ENCODE measurements at places on chromosomes 1 and 21.

DNA sequence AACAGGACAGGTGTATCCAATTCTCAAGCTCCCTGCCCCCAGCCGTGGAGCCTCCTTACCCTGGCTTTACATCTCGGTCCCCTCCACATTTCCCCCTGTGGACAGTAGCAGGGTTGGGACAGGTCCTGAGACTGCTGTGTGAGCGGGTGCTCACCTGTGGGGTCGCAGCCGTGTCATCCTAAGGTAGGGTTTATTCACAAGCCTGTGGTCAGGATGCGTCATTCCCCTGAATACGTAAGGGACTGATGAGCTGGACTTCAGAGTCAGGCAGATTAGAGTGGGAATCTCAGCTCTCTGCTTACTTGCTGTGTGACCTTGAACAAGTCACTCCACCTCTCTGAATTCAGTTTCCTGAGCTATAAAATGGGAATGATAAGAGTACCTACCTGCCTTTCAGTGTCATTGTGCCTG is 17.7 kb downstream of the ZNF362 start:
- no peak for DNase-seq

GRCh38 chr1:112429749-112430148 is 33.7 kb downstream of the CTTNBP2NL start:
- no peak for DNase-seq

DNA sequence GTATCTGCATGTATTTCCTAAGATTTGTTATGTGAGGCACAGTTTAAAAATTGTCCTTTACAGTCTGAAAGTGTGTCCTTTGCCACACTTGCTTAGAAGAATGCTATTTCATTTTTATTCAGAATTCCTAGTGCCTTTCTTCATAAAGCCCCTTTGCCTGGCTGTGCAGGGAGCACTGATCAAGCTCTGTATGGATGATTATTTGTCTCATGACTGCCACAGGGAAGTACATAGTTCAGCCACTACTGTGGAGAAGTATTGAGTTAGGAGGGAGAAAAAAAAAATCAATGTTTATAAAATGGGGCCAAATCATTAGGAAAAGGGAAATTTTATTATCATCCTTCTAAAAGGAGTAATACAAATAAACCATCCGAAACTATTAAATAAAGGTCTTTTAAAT is 51.4 kb downstream of the LHX4 start:
- no peak for DNase-seq

GRCh38 chr1:43536196-43536863 is 5.6 kb downstream of the PTPRF start:
- DNase-seq = no peak

- DNase-seq = no peak
These were observed 7.6 kb upstream of the RAP1A start for GRCh38 chr1:111611986-111612385.

DNA sequence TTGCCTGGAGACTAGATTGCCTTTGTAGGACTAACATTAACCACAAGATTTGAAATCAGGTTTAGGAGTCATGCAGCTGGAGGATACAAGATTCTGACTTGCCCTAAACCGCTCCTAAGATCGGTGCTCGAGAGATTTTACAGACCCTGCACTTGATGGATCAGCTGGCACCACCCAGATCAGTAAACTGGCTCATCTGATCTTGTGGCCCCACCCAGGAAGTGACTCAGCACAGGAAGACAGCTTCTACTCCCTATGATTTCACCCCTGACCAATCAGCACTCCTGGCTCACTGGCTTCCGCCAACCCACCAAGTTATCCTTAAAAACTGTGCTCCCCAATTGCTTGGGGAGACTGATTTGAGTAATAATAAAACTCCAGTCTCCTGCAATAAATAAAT is 876 bp upstream of the CATSPERE start:
- no peak for DNase-seq

GRCh38 chr1:210883821-210884220 is 250.1 kb downstream of the KCNH1 start:
- no peak for DNase-seq

GRCh38 chr1:51649593-51650091 is 32.8 kb downstream of the OSBPL9 start:
- DNase-seq = no peak

GRCh38 chr1:100927276-100927675 is 31.4 kb downstream of the SLC30A7 start:
- no peak for DNase-seq

DNA sequence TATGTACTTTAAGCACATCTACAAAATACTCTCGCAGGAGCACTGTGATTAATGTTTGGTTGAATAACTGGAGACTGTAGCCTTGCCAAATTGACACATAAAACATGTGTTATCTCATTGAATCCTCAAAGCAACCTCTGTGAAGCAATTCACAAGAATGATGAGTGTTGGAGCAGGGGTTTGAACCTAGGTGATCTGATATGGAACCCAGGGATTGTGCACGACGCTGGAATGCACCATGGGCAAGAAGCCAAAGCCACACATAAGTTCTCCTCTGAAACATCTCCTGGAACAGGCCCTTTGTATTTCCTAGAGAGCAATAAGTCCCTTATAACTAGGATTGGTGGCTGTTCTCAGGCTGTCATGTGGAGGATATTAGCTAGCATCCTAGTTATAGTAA is 124.6 kb upstream of the IVNS1ABP start:
- no peak for DNase-seq

DNA sequence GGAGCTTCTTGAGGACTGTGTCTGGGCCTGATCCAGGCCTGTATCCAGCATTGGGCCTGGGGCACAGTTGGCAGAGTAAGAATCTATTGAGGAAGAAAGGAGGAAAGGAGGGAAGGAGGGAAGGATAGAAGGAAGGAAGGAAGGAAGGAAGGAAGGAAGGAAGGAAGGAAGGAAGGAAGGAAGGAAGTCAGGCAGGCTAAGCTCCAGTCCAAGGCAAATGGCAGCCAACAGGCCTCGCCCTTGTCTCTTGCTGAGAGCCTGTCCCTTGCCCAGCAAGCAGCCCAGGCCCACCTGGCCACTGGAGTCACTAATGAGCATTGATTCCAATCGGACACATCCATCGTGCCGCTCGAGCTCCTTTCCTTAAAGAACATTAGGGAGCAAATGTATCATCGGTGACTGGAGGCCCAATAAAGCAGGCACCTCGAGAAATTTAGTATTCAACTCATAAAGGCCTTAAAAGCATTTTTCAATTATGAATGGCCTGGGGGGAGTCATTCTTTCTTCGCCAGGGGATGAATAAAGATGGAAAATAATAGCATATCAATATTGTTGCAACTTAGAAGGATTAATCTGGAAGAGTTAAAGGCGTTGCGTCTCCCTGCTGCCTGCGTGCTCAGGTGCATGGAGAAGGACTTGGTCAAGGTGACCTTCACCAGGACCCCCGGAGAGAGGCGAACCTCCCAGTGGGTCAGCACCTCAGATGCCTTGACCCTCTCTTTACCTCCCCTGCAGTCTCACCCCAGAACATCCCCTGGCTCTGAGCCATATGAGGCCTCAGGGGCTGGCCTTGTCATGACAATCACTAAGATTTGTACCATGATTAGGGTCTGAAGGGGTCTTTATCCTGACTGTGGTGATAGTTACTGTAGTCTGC is 144.5 kb upstream of the RUNX3 start:
- no peak for DNase-seq

GRCh38 chr1:150613061-150613920 is 16.1 kb downstream of the ENSA start:
- DNase-seq = peak; percentile 37

Measured in smooth muscle cell of the brain vasculature (primary cell).